ENCODE measurements at places on chromosomes 6 and 20.

DNA sequence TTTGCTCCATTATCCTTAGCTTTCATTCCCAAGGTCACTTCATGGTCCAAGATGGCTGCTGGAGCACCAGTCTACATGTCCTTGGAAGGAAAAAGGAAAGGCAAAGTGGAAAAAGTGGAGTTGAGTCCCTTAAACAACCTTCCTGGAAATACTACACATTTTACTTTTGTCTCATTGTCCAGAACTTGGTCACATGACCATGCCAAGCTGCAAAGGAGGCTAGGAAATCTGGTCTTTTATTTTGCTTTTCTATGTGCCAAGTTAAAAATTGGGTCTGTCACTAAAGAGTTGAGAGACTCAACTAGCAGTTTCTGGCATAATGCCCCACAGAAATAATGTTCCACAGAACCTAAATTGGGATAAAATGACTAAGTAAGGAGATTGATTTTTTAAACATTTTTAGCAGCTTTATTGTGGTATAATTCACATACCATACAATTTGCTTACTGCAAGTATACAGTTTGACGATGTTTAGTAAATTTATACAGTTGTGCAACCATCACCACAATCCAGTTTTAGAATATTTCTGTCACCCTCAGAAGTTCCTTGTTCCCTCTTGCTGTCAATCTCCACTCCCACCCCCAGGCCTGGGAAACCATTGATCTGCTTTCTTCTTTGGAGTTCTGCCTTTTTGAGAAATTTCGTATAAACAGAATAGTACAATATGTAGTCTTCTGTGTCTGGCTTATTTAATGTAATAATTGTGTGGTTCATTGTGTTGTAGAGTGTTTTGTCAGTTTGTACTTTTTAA is 5.6 kb upstream of the CHD6 start:
- no peak for DNase-seq

DNA sequence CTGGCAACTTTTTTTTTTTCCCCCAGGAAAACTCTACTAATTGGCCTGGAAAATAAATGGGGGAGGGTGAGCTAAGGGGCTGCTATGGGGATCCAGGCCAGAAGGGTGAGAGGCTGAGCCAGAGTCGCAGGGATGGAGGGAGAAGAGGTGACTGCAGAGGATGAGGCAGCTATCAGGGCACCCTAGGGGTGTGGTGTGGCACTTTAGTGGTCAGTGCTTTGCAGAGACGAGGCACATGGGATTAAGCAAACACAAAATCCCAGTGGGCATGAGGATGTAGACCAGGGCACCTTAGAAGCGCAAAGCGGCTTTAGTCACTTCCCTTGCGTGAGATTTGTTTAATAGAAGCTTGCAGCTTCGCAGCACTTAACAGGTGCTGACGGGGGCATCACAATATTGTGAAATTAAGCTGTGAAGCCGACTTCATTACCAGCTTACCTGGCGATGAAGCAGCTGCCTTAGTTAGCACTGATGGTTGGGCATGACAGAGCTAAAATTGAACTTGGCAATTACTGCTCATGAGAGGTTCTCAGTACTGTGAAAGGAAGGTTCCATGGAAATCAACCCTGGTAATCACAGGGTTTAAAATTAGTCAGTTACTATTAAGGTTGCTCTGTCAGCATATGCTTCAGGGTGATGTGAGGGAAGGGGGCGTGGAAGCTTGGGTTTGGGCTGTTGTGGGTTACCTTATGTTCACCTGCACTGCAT is 26.0 kb downstream of the TOX2 start:
- DNase-seq = no peak

DNA sequence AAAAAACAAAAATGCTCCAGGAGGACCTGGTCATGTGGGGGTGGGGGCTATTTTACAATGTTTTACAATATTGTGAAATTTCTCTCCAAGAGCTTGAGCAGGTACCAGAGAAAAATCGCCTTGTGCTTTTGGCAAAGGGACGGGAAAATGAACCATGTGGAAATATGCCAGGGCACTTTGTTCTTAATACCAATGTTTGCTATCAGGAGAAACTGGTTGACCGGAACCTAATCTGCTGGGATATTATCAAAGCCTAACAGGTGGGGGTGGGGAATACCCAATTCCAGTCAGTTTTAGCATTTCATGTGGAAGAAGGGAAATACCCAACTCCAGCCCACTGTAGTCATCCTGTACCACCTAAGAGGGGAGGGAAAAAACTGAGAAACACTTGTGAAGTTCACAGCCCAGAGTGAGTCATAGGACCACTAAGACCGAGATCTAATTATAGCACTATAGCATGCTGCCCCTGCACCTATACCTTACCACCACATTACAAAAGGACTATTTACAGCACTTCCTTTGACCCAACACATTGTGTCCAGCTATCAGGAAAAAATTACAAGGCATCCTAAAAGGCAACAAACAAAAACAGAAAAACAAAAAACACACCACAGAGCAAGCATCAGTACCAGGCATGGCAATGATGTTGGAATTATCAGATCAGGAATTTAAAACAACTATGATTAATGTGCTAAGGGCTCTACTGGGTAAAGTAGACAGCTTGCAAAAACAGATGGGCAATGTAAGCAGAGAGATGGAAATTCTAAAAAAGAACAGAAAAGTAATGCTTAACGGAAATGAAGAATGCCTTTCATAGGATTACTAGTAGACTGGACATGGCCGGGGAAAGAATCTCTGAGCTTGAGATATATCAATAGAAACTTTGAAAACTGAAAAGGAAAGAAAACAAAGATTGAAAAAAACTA is 84.1 kb upstream of the POPDC3 start:
- DNase-seq = no peak

DNA sequence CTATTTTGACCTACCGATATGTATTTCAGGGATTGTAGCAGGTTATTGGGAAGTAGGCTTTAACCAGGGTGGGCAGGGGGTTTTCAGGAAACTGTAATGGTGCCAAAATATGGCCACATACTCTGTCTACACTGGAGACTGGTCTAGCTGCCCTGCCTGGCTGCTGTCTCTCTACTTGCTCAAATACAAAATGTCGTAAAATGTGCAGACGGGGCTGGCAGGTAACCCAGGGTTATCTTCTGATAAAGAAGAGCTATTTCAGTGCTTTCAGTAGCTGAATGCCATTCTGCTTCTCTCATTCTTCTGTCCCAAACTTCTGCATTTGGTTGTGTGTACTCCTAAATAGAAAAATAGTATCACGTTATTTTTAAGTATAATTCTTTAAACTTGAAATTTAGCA is 616.2 kb downstream of the EPM2A start:
- no peak for DNase-seq

GRCh38 chr6:52603000-52603795 is 26.3 kb upstream of the TRAM2 start:
- DNase-seq = no peak

DNA sequence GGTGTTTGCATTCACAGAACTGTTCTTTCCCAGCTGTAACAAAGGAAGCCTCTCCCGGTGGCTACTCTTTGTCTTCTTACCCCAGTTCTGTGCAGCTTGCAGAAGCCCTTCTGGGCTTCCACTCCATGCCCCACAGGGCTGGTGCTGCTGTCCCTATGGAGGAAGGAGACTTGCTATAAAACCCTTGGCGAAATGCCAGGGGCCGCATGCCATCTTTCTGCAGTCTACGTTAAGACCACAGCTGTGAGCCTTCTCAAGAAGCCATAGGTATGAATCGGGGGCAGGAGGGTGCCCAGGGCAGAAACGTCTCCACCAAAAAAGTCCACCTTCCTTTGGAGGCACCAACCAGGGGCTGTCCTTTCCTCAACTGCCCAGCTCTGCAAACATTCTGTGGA is 60.7 kb downstream of the PRND start:
- no peak for DNase-seq

DNA sequence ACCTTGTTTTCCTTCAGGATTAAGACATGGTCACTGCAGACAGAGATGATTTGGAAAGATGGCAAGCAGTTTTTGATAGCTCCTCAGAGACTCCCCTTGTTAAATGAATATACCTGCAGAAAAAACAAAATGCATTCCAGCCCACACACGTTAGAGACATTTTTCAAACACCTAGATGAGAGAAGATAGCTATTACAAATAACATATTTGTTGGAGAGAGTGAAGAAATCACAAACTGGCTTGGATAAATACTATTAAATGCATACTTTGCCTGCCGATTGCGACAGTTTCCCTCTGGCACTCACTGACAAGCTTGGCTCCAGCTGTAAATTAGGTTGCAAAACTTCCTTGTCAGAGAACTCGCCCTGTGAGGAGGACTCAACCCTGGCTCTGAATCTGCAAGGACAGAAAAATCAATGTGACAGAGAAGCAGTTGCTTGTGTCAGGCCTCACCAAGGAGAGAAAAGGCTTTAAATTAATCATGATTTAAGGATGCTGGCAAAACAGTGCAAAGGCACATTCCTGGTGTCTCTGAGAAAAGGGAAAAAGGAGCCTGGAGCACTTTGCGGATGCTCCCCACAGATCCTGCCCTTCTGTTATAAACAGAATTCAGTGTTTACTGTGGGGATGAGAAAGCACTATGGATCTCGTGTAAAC is 423.7 kb upstream of the MARCKS start:
- no peak for DNase-seq

Data from K562 (cell line).